HCT116 (cell line): ENCODE measurements at places on chromosomes 4 and X.

DNA sequence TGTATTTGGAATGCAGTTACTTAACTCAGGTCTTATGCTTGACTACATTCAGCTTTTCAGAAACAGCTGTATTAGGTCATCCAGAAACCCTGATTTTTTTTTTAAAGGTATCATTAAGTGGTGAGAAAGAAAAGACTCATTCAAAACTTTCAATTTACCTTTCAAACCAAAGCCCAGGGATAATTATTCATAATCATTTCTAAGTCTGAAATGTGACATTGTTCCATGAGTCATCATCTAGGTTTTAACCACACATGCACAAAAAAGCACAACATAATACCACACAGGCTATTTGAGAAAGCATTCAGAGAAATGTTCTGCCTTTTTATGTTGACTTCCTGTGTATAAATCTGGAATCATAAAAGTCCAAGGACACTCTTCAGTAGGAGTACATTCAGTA is 288.2 kb downstream of the IL1RAPL2 start:
- no peak for DNase-seq

- DNase-seq: no peak
Measured at GRCh38 chr4:88202443-88202842, 44.0 kb upstream of the ABCG2 start.

GRCh38 chr4:128573781-128574508 is 235.6 kb upstream of the JADE1 start:
- DNase-seq: no peak

DNA sequence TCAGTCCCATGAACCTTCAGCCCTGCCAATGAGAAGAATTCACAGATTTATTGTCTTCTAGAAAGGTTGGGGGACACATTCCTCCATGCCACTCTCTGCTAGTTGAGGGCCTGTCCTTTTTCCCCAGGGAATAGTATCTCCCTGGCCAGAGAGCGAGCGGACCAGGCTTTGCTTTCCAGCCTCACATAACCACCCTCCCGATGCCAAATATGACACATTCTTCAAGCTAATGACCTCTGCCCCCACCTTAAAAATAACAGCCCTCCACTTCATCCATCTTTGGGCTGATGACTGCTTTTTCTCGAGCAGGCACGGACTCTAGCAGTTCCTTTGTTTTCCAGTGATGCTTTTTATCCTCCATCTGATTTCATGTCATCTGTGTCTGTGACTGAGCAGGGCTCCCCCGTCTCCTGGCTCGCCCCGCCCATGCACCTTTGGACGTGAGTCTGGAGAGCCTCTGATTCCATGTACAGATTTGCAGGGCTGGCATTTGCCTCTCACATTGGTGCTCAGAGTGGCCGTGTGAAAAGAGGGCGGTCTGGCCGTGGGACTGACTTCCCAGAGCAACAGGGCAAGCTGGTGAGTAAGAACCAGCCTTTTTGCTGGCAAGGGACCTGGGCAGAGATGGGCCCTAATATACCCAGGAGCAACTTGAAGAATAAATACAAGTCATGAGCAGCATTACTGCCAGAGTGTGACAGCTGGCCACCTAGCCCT is 279.8 kb downstream of the BCOR start:
- DNase-seq: no peak

GRCh38 chrX:77979870-77980269 is 10.4 kb upstream of the PGAM4 start:
- no peak for DNase-seq

DNA sequence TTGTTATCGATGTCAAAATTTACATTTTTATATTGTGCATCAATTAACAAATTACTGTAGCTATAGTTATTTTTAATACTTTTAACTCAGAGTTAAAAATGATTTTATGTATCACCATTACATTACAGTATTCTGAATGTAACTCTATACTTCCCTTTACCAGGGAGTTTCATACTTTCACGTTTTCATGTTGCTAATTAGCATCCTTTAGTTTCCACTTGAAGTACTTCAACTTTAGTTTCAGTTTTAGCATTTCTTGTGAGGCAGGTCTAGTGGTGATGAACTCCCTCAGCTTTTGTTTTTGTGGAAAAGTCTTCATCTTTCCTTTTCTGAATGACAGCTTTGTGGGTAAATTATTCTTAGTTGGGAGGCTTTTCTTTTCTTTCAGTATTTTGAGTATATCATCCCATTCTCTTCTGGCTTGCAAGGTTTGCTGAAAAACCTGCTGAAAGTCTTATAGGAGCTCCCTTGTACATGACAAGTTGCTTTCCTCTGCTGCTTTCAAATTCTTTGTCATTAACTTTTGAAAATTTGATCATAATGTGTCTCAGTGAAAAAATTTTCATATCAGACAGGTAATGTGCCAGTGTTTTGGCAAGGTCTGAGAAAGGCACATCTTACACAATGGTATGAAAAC is 9.8 kb upstream of the CISD2 start:
- DNase-seq: no peak

GRCh38 chr4:144627663-144628076 is 18.3 kb upstream of the HHIP start:
- no peak for DNase-seq

DNA sequence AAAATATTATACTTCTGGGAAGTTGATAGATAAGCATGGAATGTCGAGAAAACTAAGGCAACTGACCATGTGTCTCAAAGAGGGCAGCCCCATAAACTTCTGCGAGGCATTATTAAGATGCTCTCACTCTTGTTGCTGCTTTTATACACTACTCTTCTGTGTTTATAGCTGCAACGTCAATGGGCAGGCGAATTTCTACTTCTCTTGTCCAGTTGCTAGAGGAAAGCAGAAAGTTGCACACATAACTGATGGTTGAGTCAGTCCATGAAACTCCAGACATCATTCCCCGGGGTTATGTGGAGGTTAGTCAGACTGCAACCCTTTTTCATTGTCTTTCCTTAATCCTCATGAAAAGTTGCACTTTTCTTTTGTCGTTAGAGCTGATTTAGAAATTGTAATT is 39.8 kb downstream of the VCX3B start:
- no peak for DNase-seq
